ENCODE measurements at places on chromosomes 4 and X.

GRCh38 chr4:84672177-84672576 lies 89.2 kb downstream of the CDS1 start:
- DNase-seq = no peak

GRCh38 chr4:122873146-122873545 lies 46.5 kb downstream of the FGF2 start:
- no peak for DNase-seq

GRCh38 chrX:151970661-151971060 lies 3.8 kb downstream of the GABRE start:
- DNase-seq = no peak

DNA sequence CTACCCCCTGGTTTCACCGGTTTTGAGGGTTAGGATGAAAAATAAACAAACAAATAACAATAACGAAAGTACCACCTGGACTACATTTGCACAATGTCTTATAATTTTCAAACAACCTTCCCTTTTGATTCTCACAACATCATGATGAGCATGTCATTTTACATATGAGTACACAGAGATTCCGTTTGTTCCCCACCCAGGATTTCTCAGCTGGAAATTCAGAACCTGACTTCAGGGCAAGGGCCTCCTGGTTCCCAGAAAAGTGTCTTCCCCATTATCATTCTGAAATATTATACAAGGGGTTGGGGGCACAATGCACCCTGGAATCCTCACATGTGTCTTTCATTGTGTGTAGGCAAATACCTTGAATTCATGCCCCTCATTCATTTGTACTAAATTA lies 135.8 kb upstream of the NOCT start:
- DNase-seq = no peak

GRCh38 chr4:26204911-26205370 lies 115.9 kb upstream of the RBPJ start:
- DNase-seq = no peak

GRCh38 chrX:115339441-115340025 lies 50.0 kb downstream of the LUZP4 start:
- no peak for DNase-seq

DNA sequence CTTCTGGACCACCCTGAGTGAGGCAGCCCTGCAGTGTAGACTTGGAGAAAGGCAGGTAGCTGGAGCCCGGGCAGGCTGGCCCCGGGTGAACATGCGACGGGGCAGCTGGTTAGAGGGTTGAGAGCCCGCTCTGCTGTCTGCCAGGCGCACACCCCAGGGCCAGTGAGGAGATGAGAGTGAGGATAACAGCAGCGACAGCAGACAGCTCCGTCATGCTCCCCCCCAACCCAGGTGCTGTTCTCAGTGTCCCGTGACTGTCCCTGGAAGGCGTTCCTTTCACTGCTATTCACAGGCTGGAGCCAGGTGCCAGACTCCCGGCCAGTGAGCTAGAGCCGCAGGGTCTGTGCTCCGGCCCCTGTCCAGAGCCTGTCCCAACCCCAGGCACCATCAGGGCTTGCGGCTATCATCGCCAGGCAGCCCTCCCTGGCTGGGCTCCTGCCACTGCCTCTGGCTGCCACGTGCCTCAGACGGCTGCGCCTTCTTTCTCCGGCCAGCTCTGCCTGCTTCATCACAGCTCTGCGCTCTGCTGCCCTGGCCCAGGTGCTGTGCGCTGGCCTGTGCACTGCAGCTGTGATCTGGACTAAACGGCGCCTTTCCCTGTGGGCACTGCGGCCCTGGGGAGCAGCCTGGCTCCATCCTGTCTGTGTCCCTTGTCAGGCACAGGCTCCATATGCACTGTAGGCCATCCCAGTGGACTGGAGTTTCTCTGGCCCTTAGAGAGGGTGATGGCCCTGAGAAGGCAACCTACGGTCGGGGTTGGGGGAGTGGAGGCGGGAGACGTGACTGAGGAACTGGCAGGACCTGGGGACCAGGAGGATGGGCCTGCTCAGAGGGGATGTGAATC lies 19.8 kb downstream of the NSG1 start:
- DNase-seq = no peak

GRCh38 chrX:53163436-53163835 lies 61.6 kb downstream of the KDM5C start:
- no peak for DNase-seq

GRCh38 chr4:156790866-156791265 lies 180.7 kb downstream of the PDGFC start:
- no peak for DNase-seq
